ENCODE measurements at places on chromosomes 7 and 10.

- DNase-seq: no peak
These were observed 91.3 kb downstream of the DYNC1I1 start for GRCh38 chr7:95863623-95864022.

- DNase-seq: no peak
These were observed 40.2 kb upstream of the PAX2 start for GRCh38 chr10:100705139-100705538.

- DNase-seq: no peak
These were observed 192.2 kb downstream of the SEMA3A start for GRCh38 chr7:84002348-84002747.

- no peak for DNase-seq
These were observed 445.9 kb upstream of the LRRN3 start for GRCh38 chr7:110645060-110645459.

DNA sequence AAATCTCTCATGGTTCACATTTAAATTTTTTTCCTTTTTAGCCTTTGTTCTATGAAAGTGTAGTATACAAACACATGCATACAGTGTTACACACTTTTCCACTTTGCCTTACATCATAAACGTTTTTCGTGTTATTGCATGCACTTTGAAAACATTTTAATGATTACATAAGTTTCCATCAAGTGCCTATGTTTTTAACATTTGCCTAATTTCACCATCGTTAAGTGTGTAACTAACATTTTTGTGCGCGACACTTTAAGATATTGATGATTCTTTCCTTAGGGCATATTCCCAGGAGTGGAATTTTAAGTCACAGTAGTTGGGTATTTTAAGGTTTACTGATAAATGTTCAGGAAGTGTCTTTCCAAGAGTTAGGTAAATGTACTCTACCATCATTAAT is 1.5 kb upstream of the FRAT2 start:
- DNase-seq: no peak

DNA sequence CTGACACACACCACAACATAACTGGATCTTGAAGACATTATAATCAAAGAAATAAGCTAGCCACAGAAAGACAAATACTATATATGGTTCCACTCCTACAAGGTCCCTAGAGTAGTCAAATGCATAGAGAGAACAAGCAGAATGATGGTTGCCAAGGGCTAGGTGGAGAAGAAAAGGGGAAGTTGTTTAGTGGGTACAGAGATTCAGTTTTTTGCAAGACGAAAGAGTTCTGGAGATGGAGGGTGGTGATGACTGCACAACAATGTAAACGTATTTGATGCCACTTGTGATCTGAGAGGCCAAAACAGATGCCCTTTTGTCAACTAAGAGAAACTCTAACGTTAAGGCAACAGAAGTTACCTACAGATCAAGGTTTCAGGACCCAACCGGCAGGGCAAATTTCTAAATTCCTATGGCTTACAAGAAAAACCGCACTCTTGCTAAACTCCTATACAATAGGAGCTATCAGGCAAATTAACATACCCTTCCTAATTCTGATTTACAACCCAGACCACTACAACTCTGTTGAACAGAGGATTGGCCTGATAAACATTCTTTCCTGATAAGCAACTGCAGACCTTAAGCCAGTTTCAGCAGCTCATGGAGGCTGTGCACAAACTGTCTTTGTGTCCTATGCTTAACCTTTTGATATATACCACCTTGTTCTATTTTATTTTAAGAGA is 69.0 kb downstream of the FAM107B start:
- DNase-seq: no peak

DNA sequence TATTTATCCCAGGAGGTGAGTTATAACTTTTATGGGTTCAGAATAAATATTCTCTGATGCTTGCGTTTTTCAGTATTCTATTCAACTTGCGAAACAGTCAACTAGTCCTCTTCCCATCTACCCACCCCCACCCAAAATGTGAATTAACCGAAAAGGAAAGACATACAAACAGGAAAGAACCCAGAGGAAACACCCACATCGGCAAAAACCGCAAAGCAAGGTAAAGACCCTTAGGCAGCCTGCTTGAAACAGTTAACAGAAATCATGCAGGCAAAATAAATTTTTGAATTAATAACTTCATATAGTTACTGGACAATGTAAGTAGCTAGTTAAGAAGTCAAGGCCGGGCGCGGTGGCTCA is 5.4 kb downstream of the ZC3HAV1 start:
- DNase-seq: no peak

DNA sequence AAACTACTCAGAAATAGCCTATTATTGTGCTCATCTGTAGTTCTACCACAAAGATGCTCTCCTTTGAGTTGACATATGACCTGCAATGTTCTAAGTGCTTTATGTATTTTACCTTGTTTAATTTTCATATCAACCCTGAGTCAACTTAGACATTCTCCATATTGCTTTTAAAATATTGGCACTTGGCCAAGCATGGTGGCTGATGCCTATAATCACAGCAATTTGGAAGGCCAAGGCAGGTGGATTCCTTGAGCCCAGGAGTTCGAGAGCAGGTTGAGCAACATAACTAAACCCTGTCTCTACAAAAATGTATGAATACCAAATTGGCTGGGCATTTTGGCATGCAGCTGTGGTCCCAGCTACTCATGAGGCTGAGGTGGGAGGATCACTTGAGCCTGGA is 50.6 kb downstream of the PRKG1 start:
- DNase-seq: no peak

DNA sequence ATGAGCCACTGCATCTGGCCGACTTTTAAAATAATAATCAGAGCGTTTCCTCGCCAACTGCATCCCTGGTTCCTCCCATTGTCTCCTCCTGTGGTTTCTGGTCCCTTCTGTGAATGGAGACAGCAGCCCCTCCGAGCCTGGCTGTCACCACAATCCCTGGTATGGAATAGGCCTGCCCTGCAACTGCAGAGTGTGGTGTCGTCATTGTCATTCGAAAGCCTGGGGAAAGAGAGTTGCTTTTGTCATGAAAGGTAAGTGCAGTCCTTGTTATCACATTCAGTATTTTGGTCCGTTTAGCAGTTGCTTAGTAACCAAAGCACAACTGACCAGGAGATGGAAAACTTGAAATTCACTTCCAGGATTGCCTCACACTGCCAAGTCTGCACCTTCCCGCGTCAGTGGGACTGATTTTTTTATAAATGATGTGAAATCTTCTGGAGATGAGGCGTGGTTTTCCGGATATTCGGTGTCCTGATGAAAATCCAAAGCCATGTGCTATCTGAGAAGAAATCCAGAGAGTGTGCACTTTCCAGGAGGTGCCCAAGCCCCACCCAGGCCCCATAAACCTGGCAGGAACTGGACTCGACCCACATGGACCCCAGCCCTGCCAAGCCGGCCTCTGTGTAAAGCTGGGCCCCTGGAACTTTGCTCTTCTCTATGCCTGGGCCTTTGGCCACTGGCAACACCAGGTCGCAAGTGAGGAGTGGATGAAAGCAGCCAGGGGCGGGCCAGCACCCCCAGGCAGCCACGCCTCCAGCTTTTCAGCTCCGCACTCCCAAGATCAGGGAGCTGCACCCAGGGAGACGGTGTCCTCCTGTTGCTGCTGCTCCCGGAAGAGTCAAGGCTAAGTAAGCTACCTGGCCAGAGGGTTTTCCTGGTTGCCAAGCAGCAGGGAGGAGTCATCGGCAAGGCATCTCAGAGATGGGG is 133.7 kb upstream of the SH2B2 start:
- DNase-seq: no peak

GRCh38 chr10:133180965-133181639 is 21.1 kb downstream of the KNDC1 start:
- no peak for DNase-seq

- no peak for DNase-seq
These were observed 9.3 kb upstream of the NRBF2 start for GRCh38 chr10:63123727-63124362.
